ENCODE measurements at places on chromosomes 2 and 18. TPM values are rescaled to one million over a fixed set of nuclear protein-coding genes. Genes with fewer than 3 reads are reported as not detected.

The NT5C1B gene
- not detected for total RNA-seq

The RAB27B gene
- 0.42 TPM for total RNA-seq

The TMEM247 gene
- not detected for total RNA-seq

The FBXO41 gene
- total RNA-seq, result 39.5 TPM

The SERPINB4 gene
- not detected for total RNA-seq

The TM4SF20 gene
- not detected for total RNA-seq

The PCARE gene
- total RNA-seq, result not detected

The GEN1 gene
- 29.2 TPM for total RNA-seq

The DSEL gene
- 0.15 TPM for total RNA-seq

The HAAO gene
- total RNA-seq, result 0.17 TPM

The TUBB8B gene
- total RNA-seq, result not detected

The GPATCH11 gene
- total RNA-seq, result 16.3 TPM

The HRH4 gene
- not detected for total RNA-seq

The ASTL gene
- 19.3 TPM for total RNA-seq

The DNAJC27 gene
- 3.3 TPM for total RNA-seq

The SPHKAP gene
- not detected for total RNA-seq

The GPR39 gene
- total RNA-seq, result not detected

The PPP1R1C gene
- not detected for total RNA-seq

The VSNL1 gene
- not detected for total RNA-seq

The TMEM169 gene
- total RNA-seq, result 0.48 TPM

The KCNJ13 gene
- not detected for total RNA-seq

The CCDC74A gene
- 5.7 TPM for total RNA-seq

The POTEI gene
- not detected for total RNA-seq

The TLX2 gene
- 0.25 TPM for total RNA-seq

The C2orf15 gene
- 0.82 TPM for total RNA-seq

The ZAP70 gene
- 206 TPM for total RNA-seq

The ZFP36L2 gene
- total RNA-seq, result 101 TPM

The CIB4 gene
- total RNA-seq, result not detected

The CYRIA gene
- 0.75 TPM for total RNA-seq

The CNGA3 gene
- total RNA-seq, result not detected

The DNAJC5G gene
- total RNA-seq, result not detected

Data from activated CD8-positive, alpha-beta memory T cell treated with anti-CD3 and anti-CD28 coated beads for 36 hours (primary cell).